Esophagus squamous epithelium (tissue), 5 donors: ENCODE measurements at places on chromosomes 1 and 21.

- no peak for DNase-seq
Observed at GRCh38 chr21:33089395-33090119, 19.6 kb downstream of the OLIG1 start.

GRCh38 chr1:56395776-56396175, 183.6 kb downstream of the PLPP3 start:
- no peak for DNase-seq

GRCh38 chr1:79726911-79727310, 720.4 kb upstream of the ADGRL4 start:
- DNase-seq, result no peak

GRCh38 chr1:161198897-161199431, at the start of gene ADAMTS4:
Gene ADAMTS4, minus strand, starts transcription at chr1:161199054. Its CDS starts 427 bp downstream, at chr1:161198627.
- DNase-seq, result no peak

DNA sequence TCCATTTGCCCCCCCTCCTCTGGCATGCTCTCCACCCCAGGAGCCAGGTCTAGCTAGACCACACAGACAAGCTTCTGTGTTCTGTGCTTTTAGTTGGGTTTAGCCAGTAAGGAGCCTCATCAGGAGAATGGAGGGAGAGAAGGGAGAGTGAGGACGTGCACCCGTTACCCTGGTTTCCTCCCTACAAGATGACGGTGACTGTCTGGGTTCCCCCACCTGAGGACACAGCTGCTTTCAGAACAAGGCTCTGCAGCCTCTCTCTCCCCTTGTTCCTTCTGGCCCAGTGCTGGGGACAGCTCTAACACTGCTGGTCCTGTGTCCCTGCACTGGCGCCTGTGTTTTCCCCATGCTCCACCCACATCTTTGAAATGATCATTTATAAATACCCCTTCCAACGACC, 184.4 kb upstream of the GALNT2 start:
- no peak for DNase-seq

- DNase-seq, result no peak
Observed at GRCh38 chr1:11354893-11355553, 82.0 kb downstream of the UBIAD1 start.
